ENCODE measurements at places on chromosomes 12 and 14.

GRCh38 chr14:20002319-20002718, 356 bp downstream of the OR4Q2 start:
- no peak for DNase-seq

GRCh38 chr12:49627752-49628360, 4.5 kb downstream of the PRPF40B start:
- DNase-seq: no peak

DNA sequence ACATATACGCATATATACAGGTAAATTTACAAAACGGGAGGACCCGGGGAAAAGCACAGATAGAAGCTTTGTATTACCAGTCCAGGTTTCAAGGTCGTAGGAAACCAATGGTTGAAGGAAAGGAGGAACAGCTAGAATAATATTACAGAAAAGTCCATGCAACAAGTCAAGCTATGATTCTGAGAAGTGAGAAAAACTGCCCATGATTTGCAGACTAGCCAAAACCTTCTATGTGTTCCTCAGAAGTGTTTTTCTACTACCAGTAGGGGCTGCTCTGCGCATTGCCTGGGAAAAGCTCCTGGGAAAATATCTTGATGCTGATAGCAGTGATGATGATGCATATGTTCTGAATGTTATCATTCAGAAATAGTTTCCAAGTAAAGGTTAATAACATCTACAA, 2.2 kb downstream of the PDZRN4 start:
- DNase-seq: no peak

DNA sequence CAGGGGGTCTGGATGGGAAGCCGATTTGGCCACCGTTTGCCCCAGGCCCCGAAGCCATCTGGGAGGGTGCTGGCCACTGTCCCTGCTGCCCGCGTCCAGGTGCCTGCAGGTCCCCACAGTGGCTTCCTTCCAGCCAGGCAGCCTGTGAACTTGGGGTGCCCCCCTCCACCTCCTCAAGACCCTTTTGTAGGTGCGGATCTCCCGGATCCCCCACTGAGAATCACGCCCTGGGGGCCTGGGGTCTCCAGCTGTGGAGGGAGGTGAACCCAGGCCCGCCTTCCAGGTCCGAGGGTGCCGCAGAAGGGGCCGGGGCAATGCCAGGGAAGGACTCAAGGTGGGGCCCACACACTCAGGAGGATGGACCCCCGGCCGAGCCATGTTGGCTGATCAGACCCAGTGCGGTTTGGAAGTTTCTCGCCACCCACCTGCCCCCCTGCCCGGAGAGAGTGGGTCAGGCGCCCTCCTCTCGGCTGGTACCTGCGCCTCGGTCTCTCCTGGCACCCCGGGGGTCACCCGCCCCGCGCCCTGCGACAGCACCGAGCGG, 1.7 kb downstream of the MMP17 start:
- DNase-seq: no peak

DNA sequence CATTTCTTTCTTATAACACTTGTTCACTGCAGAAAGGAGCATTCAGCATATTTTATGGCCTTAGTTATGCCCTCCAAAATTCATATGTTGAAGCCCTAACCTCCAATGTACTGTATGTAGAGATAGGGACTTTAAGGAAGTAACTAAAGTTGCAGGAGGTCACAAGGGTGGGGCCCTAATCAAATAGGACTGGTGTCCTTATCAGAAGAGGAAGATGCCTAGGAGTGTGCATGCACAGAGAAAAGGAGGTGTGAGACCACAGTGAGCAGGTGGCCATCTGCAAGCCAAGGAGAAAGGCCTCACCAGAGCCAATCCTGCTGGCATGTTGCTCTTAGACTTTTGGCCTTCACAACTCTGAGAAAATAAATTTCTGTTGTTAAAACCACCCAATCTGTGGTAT, 12.9 kb upstream of the E2F7 start:
- DNase-seq: no peak
